Renal cortical epithelial cell (primary cell): ENCODE measurements at places on chromosomes 1 and 21.

DNA sequence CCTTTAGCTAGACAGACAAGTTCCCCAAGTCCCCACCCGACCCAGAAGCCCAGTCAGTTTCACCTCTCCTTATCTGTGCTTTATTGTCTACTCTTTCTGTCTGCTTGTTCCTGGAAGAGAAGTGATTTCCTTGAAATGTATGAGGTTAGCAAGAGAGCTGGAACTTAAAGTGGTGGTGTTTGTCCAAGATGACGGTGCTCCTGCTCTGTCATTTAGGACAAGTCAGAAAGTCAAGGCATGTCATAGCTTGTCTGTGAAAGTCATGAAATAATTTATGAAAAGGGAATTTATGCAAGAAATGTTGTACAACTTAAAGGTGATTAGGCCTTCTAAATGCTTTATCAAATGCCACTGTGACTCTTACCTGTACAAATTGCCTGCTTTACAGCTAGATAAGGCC lies 178.1 kb downstream of the PLA2G4A start:
- no peak for DNase-seq

- DNase-seq = no peak
Observed at GRCh38 chr1:15676688-15677661, 7.1 kb upstream of the PLEKHM2 start.

DNA sequence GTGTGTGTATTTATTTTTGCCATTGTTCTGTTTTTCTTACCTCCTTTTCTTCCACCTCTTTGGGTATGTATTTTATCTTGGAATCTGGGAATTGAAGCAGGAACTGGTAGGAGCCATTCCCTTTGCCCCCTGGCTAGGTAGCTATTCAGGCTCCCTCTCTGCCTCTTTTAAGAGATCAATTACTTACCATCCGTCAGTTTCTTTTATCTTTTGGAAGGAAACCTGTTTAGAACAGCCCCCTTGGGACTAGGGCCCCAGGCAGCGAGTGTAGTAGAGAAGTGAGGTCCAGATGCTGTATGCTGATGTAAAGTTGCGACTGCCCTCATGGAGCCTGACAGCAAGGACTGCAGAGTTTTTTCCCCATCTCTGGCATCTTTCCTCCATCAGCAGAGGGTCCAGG lies 41.6 kb downstream of the KIRREL1 start:
- DNase-seq = no peak

- DNase-seq = no peak
Observed at GRCh38 chr1:24874611-24875234, 55.4 kb downstream of the RUNX3 start.

DNA sequence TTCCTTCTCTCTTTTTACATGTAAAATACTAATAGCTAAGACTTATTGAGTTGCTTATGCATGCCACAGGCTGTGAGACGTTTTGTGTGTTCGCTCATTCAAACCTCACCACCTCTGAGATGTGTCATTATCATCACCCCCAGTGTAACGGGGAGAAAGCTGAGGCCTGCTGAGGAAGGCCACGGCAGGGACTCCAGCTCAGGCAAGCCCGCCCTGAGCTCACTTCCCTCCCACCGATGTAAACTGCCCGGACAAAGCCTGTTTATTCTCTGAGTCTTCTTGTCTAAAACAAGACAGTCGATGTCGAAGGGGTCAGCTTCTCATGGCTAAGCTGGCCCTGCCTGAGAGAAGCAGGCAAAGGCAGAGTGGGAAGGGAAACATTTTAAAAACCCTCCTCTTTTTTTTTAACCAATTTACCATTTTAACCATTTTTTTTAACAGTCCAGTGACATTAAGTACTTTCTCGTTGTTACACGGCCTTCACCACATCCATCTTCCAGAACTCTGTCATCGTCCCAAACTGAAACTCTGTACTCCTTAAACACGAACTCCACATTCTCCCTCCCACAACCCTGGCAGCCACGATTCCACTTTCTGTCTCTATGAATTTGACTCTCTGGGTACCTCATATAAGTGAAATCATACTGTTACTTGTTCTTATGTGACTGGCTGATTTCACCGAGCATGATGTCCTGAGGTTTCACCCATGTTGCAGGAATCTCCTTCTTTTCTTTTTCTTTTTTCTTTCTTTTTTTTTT lies 204.8 kb upstream of the GALNT2 start:
- DNase-seq = no peak

DNA sequence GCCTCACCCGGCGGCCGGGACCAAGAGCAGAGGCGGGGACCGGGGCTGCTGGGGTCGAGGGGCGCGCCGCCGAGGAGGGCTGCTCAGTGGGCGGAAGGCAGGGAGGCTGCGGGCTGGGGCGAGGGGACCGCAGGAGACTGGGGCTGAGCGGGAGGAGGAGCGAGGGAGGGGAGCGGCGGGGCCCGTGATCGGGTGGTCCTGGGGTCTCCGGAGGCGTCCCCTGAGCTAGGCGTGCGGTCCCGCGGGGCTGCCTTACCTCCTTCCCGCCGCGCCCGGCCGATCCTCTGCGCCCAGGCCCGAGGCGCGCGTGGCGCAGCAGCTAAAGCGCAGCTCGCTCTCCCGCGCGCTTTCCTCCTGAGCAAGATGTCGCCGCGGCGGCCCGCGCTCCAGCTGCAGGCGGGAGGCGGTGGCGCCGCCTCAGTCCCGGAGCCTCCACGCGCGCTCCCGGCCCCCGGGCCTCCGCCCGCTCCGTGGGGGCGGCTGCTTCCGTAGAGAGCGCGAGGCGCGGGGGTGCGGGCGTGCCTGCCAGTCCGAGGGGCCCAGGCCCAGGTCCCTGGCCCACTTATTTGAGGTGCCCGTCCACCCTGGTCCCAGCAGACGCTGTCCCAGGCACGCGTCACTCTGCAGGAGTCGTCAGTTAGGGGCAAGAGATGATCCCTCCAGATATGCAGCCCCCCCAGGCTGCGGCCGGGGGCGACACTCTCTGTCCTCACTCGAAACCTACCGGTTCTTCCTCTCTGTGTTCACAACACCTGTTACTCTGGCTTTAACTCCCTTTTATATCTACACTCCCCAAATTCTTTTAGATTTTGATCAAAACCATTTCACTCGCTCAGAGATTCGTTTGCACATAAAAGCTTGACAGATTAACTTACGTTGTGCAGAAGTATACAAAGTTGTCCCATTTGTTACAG lies at the start of gene CCSAP:
Gene CCSAP, minus strand, starts transcription at position 392 of the 914 bp plus-strand sequence. CDS start 582 bp downstream, outside the sequence.
- DNase-seq = no peak

- no peak for DNase-seq
Observed at GRCh38 chr1:193419295-193419694, 232.9 kb upstream of the B3GALT2 start.

- no peak for DNase-seq
Observed at GRCh38 chr1:202049129-202049528, 38.7 kb downstream of the ELF3 start.

GRCh38 chr1:191618181-191618580 lies 540.1 kb upstream of the RGS18 start:
- DNase-seq = no peak

GRCh38 chr1:40780678-40781607 lies 2.6 kb upstream of the KCNQ4 start:
- DNase-seq = no peak

DNA sequence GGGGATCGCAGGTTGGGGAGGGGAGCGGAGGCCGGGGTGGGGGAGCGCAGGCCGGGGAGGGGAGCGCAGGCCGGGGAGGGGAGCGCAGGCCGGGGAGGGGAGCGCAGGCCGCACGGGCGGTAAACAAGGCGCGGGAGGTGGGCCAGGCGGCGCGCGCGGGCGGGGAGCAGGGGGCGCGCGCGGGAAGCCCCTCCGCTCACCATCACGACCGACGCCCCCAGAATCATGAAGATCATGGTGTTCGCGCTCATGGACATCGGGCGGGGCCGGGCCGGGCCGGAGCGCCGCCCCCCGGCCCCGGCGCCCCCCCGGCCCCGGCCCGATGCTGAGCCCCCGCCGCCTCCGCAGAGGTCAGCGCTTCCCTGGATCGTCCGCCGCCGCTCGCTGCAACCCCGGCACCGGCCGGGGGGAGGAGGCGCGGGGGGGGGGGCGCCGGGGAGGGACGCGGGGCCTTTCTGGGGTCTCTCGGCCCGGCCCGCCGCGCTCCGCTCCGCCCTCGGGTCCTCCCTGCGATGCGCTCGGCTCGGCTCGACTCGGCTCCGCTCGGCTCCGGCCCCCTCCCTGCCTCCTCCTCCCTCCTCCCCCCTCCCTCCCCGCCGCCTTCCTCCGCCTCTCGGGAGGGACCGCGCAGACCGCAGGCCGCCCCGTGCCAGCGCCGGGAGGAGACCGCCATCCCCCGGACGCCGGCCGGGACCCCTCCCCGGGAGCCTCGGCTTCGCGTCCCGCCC lies at the start of gene TMEM240:
Gene TMEM240, minus strand, starts transcription at position 535 of the 728 bp plus-strand sequence. Its CDS starts 278 bp downstream, at position 257.
- no peak for DNase-seq

GRCh38 chr1:2494323-2494693 lies 18.2 kb downstream of the PLCH2 start:
- peak; percentile 83 for DNase-seq
